ENCODE measurements at places on chromosomes 4 and X.

DNA sequence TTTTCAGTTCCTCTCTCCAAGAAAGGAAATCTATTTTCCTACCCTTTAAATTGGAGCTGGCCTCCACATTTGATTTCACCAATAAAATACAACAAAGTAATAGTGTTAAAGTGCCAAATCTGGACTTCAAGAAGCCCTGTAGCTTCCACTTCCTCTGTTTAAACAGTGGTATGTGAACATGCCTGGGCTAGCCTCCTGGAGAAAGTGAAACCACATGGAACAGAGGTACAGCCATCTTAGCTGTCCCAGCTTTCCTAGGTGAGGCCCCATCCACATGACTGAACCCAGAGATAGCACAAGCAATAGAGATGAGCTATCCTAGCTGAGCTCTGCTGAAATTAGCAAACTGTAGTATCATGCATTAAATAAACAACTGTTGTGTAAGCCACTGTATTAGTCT lies 131.8 kb upstream of the VCX start:
- ATAC-seq, result no peak

GRCh38 chr4:117692538-117692937 lies 341.7 kb upstream of the NDST3 start:
- no peak for ATAC-seq

DNA sequence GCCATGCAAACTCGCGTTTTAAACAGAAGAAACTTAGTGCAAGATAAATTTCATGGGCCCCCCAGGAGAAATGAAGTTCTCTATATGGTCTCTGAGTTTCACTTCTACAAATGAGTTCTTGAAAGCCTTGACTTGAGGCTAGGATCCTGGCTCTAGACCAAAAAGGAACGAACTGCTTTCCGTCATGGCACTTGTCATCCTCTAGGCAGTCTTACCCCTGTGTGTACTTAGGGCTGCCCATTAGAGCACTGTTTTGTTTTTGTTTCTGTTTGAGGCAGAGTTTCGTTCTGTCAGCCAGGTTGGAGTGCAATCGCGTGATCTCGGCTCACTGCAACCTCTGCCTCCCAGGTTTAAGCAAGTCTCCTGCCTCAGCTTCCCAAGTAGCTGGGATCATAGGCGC lies 29.0 kb downstream of the RNF4 start:
- ATAC-seq, result peak; percentile 62

- ATAC-seq, result no peak
These were observed 959 bp upstream of the REST start for GRCh38 chr4:56906489-56907393.

DNA sequence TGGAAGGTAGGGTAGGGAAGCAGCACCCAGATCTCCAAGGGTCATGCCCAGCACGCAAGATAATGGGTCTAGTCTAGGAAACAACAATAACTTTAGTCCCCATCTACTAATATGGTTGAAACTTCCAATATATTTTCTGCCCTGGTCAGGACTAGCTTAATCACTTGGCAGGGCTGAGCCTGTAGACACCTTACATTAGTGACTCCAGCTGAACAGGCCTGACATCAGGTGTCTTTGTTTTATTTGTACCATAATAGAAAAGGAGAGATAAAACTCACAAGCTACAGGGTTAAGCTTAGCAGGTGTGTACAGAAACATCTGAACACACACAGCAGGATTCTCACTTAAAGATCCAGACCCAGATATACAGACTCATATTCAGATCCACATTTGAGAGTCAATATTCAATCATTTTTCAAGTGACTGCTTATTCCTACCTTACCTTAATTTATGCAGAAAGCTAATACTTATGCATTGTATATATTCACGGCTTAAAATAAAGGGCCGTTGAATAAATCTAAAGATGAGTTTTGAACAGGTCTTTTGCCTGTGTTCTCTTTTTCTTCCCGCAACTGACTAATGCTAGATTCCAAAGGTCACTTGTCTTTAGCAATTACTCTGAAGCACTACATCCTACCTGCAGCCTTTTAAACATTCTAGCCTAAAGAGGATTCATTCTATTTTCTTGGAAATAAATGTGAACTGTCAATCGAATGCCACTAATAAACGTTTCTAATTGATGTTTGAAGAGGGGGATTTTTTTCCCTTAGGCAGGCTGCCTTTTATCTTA lies 745.3 kb downstream of the RPA4 start:
- ATAC-seq, result no peak

DNA sequence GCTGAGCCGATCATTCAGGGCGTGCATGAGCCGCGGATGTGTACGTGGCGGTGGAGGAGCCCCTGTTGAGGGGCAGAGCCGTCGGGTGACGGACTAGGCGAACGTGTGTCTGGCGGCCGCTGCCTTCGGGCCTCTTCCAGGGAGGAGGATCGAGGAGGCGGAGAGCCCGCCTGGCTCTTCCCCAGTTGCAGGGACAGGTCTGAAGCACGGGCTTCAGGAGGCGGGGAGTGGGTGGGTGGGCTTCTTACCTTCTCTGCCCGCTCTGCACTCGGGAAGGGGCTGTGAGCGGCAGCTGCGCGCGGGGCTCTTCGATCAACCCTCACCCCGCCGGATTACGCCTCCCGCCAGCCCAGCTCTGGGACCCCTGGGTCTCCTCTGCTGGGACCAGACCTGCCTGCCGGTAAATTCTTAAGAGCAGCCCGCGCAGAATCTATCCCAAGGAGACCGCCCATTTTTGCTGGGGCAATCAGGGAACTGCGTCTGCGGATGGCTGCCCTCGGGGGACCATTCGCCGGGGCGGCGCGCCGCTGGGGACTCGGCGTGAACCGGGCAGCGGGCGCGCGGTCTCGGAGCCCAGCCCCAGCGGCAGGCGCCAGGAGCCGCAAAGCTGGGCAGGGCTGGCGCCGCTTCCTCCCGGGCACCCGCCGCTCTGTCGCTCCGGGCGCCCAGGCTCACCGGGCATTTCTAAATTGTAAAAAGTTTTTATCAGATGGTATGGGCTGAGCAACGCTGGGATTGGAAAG lies 4.9 kb downstream of the PLAC8 start:
- peak; percentile 35 for ATAC-seq

GRCh38 chr4:165537028-165537648 lies 158.3 kb downstream of the CPE start:
- no peak for ATAC-seq

DNA sequence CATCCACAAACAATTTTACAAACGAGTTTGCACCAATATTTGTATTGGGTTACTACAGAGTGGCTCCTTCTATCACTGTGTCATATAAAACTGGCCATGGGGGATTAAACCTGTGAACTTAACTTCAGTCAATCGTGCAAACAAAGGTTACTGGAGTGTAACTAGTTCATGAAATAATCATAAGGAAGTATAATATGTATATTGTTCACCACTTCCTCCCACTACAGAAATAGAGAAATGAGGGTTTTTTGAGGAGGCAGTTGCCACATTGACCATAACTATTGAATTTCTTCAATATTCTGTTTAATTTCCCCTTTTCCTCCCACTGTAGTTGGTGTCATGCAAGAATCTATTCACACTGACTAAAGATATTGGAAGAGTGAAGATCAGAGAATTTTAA lies at the start of gene GPR82:
GPR82 (plus strand) TSS at position 356 of the 400 bp plus-strand sequence. CDS start 2,846 bp downstream, outside the sequence.
- no peak for ATAC-seq

GRCh38 chrX:104347860-104348259 lies 93.1 kb upstream of the ESX1 start:
- no peak for ATAC-seq

- ATAC-seq, result peak; percentile 22
These were observed 237 bp downstream of the ANKRD17 start for GRCh38 chr4:73258436-73258685.

- no peak for ATAC-seq
These were observed 12.2 kb downstream of the DSPP start for GRCh38 chr4:87620491-87620890.

All from activated CD4-positive, CD25-positive, alpha-beta regulatory T cell treated with anti-CD3 and anti-CD28 coated beads, Interleukin-2, amount 50 U/mL, for 24 hours (primary cell).